Suppressor macrophage treated with lipopolysaccharide for 4 hours (primary cell): ENCODE measurements at places on chromosomes 2 and 18.

DNA sequence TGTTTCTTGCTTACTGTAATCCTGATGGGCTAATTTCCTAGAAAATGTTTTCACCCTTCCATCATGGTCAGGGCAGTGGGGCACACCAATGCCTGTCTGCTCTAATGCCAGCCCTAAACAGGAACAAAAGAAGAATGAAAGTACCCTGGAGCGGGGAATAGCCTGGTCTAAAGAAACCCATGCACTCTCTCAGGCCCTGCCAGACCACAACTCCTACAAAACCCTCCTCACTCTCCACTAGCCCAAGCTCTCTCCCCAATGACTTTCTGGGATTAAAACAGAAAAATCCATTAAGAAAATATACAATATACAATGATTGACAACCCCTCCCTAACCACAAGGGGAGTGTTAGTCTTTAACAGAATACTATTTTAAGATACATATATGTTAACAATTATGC lies 67.6 kb downstream of the AAK1 start:
- DNase-seq, result peak; percentile 50

DNA sequence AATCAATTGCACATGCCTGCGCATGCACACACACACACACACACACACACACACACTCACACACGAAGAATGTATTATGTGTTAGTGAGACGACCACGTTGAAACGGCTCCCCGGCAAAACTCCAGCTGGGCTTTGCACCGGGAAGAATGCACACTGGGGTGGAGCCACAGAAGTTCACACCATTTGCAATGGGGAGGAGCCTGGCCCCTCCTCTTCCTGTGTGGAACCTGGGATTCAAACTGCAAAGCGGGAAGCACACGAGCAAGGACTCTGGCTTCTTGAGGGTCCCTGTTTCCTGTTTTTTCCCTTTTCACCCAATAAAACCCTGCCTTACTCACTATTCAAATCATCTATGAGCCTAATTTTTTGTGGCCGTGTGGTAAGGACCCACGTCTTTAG lies 304.0 kb upstream of the TMEFF2 start:
- no peak for DNase-seq

GRCh38 chr2:109258905-109259540 lies 130.0 kb downstream of the SH3RF3 start:
- no peak for DNase-seq

- DNase-seq, result no peak
These were observed 16.3 kb upstream of the C1GALT1C1L start for GRCh38 chr2:43692428-43692994.

- no peak for DNase-seq
These were observed 254.0 kb upstream of the RBMS1 start for GRCh38 chr2:160747501-160748170.

DNA sequence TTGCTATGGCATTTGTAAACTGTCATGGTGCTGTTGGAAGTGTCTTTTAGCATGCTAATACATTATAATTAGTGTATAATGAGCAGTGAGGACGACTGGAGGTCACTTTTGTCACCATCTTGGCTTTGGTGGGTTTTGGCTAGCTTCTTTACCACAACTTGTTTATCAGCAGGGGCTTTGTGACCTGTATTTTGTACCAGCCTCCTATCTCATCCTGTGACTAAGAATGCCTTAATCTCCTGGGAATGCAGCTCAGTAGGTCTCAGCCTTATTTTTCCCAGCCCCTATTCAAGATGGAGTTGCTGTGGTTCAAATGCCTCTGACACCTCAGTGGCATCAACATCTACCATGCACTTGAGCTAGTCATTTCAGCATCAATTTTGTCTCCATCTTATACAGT lies 29.7 kb downstream of the LYPD6 start:
- no peak for DNase-seq
